CD8-positive, alpha-beta T cell (primary cell): ENCODE measurements at places on chromosomes 16 and 17. TPM values are rescaled to one million over a fixed set of nuclear protein-coding genes. Genes with fewer than 3 reads are reported as not detected.
A peak's percentile ranks its signal among the peaks of the same experiment; 100 is the strongest.

DNA sequence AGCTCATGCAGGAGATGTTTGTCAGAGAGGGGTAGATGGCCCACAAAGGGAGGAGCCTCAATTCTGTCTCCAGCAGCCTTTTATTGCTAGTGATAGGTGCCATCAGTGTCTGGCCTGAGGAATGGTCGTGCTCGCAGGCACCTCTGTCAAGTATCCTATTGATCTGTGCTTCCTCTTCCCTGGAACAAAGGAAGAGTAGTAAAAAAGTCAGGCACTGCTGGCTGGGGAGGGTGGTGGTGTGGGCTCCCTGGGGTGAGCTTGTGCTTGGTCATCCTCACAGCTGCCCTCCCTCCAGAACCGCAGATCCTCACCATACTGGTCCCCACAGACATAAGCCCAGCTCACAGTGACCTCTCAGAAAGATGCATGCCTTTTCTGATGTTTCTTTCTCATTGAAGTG lies 15.0 kb upstream of the SALL1 start:
- DNase-seq: no peak

GRCh38 chr16:75264457-75264998 lies 13.1 kb upstream of the BCAR1 start:
- DNase-seq: no peak

DNA sequence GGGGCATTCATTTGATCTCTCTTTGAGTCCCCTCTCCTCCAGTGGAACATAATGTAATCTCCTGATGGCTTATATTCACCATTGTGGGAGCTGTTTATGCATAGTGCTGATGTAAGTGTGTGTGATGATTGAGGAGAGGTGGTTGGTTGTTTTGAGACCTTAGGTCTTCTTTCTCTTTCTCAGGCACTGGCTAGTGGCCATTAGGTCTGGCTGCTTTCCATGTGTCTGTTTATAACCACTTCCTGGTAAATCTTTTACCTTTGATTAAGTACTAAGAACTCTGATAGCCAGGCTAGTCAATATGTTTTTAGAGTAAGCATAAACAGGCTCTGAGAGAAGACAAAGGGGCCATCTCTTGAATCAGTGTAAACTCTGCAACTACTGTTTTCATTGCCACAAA lies 27.9 kb downstream of the VAT1L start:
- no peak for DNase-seq

GRCh38 chr16:78641433-78641832 lies 542.0 kb downstream of the WWOX start:
- DNase-seq: no peak

- no peak for DNase-seq
Measured at GRCh38 chr17:18044609-18045008, 5.4 kb downstream of the GID4 start.

- peak; percentile 68 for DNase-seq
Measured at GRCh38 chr16:80027007-80027965, 426.7 kb upstream of the MAF start.

DNA sequence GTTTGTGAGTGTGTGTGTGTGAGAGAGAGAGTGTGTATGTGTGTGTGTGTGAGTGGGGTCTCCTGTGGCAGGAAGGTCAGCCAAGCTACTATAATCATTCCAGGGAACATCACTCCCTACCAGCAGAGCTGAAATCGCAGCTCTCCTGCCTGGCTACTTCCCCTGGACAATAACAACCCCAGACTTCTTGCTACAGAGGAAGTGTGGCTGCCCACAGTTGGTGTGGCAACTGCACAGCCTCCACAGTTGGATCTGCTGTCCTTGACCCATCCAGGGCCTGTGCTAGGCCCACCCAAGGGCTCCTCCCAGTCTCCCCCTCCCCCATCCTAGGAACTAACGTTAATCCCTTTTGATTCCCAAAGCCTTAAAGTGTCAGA lies 1.5 kb downstream of the SLC13A5 start:
- no peak for DNase-seq

DNA sequence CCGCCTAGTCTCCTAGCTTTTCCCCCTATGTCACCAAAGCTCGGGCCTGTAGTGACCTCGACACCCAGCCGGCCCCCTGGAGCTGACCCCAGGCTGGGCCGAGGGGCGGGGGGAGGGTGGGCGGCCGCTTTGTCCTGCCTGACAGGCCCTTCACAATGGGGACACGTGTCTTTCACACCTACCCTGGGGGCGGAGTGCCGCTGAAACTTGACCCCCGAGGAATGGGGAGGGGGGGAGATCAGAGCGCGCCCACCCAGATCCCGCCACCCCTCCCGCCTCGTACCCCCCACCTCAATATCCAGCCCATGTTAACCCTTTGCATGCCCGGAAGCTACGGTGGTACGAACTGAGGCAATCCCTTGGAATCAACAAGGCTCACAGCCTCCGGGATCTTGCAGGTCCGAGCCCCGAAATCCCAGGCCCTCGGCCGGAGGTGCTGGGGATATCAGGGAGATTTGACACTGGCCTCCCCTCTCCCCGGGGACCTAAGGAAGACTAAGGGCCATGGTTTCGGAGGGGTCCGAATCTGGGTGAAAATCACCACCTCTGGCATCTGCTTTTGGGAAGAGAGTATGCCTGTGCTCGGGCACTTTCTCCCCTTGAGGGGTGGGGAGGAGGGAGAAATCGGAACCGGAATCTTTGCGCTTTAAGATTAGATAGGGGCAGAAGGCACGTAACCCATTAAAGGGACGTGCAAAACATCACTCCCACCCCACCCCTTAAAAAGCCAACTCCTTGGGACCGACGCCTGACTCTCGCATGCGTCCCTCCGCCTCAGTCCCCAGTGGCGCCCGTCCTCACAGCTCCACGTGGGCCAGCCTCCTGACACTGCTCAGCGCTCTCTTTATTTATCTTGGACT lies 2.6 kb downstream of the NOG start:
- no peak for DNase-seq

- DNase-seq: no peak
Measured at GRCh38 chr17:16435925-16436886, 20.8 kb downstream of the TRPV2 start.

GRCh38 chr16:51161440-51162195 lies 10.5 kb upstream of the SALL1 start:
- no peak for DNase-seq

- no peak for DNase-seq
Measured at GRCh38 chr17:66716236-66717026, 118.5 kb upstream of the CACNG5 start.

DNA sequence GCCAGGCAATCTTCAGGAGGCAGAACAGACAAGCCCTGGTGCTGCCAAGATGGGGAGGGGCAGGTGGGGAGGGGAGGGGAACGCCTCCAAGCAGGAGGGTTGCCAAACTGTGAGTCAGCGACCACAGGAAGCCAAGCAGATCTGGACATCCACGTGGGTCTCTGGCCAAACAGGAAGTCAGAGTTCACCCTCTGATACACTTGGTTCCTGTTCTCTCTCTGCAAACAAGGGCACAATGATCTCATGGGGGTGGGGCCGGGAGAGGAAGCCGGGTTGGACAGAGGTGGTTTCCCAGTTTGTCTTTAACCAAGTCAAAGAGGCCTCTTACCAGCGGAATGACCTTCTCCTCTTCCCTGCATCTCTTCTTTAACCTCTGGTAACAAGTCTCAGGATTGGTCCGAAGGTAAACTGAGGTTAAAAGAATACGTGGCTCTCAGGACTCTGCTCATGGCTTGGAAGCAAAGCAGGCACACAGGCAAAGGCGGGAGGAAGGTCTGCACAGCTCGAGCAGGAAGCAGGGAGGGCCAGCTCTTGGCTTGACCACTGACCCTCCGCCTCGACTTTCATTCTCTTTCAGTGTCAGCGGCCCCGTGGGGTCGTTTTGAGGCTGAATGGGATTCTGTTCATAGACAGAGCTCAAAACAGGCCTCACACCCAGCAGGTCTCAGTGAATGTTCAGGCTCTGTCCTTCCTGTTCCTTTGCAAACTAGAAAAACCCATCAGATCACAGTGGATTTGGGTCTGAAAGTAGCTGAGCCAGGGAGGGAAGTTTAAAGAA lies 32.9 kb downstream of the TK2 start:
- peak; percentile 85 for DNase-seq

DNA sequence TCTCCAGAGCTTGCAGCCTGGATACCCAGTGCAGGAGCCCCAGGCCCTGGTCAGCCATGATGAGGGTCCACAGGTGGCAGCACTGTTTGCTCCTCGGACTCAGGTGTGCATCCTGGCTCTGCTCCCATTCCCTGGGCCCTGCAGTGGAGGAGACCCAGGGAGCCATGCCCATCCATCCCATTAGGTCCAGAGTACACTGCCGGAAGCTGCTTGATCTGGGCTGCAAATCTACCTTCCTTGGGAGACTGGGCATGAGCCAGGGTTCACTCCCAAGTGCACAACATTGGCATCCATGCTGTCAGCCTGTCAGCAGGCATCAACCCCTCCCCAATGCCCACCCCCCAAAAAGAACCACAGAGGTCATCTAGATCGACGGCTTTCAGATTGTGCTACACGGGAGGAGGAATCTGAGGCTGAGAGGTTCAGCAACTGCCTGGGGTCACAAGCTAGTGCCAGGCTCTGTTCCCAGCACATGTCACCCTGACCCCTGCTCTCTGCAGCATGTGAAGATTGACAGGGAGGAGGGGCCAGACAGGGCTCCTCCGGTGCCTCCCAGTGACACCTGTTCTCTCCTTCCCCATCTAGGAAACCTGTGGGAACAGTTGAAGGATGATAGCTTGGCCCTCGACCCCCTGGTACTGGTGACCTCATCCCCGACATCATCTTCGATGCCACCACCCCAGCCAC lies 15.7 kb downstream of the UNC119 start:
- no peak for DNase-seq

GRCh38 chr17:66541461-66542128 lies 239.2 kb downstream of the PRKCA start:
- DNase-seq: no peak

GRCh38 chr16:68200088-68200783 lies 35.7 kb downstream of the ESRP2 start:
- no peak for DNase-seq

DNA sequence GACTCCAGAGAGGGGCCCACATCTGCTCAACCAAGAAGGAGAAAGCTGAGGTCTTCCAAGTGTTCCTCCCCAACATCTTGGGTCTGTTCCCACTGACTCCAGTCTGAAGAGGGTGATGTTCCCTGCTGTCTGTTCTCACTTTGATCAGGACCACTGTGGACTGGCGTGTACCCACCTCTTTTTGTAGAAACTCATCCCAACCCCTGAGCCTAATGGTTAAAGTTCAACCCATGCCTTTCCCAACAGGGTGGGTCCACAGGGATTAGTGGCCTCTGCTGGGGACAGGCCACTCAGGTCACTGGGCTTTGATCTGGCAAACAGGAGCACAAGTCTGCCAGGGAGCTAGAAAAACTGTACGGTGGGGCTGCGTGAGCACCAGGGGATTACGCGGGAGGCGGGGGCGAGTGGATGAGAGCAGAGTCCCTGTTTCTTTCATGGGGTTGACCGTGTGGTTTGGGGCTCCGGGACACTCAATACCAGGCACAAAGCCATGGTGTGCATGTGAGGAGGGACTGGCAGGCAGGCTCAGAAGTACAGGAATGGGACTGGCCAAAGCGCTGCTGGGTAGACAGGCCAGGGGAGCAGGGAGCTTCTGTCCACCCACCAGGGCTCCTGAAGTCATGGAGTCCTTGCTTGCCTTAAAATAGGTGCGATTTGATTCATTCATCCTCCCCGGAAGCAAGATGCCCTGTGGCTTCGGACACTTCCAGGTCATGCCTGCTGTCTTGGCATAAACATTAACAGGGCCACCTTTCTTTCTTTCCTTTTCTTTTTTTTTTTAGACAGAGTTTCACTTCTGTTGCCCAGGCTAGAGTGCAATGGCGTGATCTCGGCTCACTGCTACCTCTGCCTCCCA lies at the start of gene CA5A:
CA5A (minus strand) TSS at position 155 of the 856 bp plus-strand sequence; CDS start at position 76, 79 bp downstream.
- DNase-seq: no peak

- no peak for DNase-seq
Measured at GRCh38 chr16:69165584-69165983, 21.4 kb upstream of the SNTB2 start.

DNA sequence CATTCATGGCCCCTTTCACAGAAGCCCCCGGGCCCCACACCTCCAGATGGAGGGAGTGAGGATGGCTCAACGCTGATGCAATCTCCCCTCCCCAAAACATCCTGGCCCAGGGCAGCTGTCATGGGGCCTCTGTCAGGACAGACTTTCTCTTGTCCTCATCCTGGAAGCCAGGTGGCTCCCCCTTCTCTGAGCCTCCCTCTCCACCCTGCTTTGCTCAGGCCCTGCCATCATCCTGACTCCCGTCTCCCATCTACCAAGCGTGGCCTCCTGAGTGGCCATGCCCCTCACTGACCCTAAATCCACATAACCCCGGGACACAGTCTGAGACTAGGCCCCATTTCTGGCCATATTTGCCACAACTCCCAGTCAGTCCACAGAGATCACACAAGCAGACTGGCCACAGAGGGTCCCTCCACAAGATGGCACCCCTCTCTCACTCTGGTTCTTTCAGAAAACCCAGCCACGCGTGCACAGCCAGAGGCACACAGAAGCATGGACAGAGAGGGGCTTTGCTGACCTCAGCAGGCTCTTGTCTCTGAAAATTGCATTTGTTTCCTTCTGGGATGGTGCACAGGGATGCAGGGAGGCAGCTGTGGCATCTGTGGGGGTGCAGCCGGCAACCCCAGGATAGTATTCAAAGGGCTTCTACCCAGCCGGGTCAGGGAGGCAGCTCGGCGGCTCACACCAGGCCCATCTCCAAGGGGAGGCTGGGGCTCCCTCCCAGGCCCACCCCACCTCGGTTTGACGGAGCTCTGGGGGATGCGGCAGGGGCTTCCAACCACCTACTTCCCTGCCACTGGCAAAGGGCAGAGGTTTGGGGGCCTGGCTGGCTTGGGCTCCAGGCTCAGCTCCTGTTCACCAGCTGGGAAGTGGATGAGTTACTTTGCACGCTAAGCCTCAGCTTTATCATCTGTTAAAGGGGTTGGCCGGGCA lies 16.9 kb downstream of the DOC2B start:
- DNase-seq: no peak

GRCh38 chr17:49437696-49438435 lies 23.2 kb upstream of the PHB1 start:
- DNase-seq: no peak

DNA sequence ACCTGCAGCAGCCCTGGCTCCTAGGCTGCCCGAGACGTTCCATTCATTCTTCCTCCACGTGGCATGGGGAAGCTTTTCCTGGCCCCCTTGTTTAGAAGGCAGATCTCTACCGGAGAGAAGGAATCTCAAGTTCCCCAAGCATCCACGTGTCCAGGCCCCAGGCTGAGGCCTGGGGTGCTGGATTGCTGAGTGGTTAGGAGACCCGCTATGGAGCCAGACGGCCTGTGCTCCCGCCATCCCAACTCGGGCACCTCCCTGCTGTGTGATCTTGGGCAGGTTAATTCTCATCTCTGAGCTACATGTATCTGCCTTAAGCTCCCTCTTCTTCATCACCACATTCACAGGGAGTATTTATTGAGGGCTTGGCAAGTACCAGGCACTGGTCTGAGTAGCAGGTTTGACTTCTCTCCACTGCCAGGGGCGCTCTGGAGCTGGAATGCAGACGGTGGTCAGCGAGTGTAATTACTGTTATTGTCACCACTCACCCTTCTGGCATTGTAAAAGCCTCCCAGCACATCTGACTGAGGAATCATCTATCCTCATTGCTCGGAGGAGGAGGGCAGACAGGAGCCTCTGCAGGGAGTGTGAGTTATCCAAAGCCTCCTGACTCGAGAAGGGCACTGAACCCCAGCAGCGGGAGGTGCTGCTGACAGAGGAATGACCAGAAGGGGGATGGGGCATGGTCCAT lies 1.1 kb upstream of the ADGRG1 start:
- DNase-seq: no peak

Gene ENDOV
- total RNA-seq: 11.6 TPM

Gene CTRB1
- not detected for total RNA-seq

Gene CTRB2
- not detected for total RNA-seq

Gene RSKR
- total RNA-seq: 9.3 TPM

Gene DNAJA3
- 13.8 TPM for total RNA-seq

Gene PGP
- 7.7 TPM for total RNA-seq

Gene FSCN2
- 0.38 TPM for total RNA-seq

Gene DPEP3
- total RNA-seq: 0.30 TPM
